Airway epithelial cell (primary cell): ENCODE measurements at places on chromosomes 11 and 22. TPM values are rescaled to one million over a fixed set of nuclear protein-coding genes. Genes with fewer than 3 reads are reported as not detected.

GSTP1 gene
- total RNA-seq, result 3,208 and 4,619 TPM in 2 replicates

MAPK8IP1 gene
- 5.4 and 13.1 TPM in 2 replicates for total RNA-seq

OR52N4 gene
- total RNA-seq, result not detected in 2 replicates

DLG2 gene
- total RNA-seq, result 0.19 and 0.63 TPM in 2 replicates

TSKU gene
- total RNA-seq, result 29.4 and 50.4 TPM in 2 replicates

SYT12 gene
- total RNA-seq, result 9.0 and 13.1 TPM in 2 replicates

SCN3B gene
- under 0.01 TPM in 1 of 2 replicates, not detected in the other for total RNA-seq

HBB gene
- total RNA-seq, result not detected in 2 replicates

IFITM2 gene
- total RNA-seq, result 15.2 and 17.1 TPM in 2 replicates

PHF5A gene
- 42.9 and 62.2 TPM in 2 replicates for total RNA-seq

CCDC87 gene
- 0.14 and 0.23 TPM in 2 replicates for total RNA-seq

RAB38 gene
- 86.3 and 86.4 TPM in 2 replicates for total RNA-seq

C11orf87 gene
- total RNA-seq, result 0.09 and 0.14 TPM in 2 replicates

MMP8 gene
- total RNA-seq, result not detected in 2 replicates

PITPNB gene
- total RNA-seq, result 25.0 and 25.9 TPM in 2 replicates

TSSK2 gene
- not detected in 2 replicates for total RNA-seq

SUSD2 gene
- 1.3 and 1.7 TPM in 2 replicates for total RNA-seq

CD248 gene
- total RNA-seq, result 1.6 and 2.0 TPM in 2 replicates

DTX4 gene
- total RNA-seq, result 4.2 and 5.9 TPM in 2 replicates

GGT5 gene
- 1.1 and 1.9 TPM in 2 replicates for total RNA-seq

PANX2 gene
- 0.46 and 0.71 TPM in 2 replicates for total RNA-seq

NXPE2 gene
- not detected in 2 replicates for total RNA-seq

OR51B5 gene
- not detected in 2 replicates for total RNA-seq

CRELD2 gene
- total RNA-seq, result 53.0 and 79.7 TPM in 2 replicates

GAB4 gene
- total RNA-seq, result not detected in 2 replicates
